ENCODE measurements at places on chromosomes 7 and 10.

DNA sequence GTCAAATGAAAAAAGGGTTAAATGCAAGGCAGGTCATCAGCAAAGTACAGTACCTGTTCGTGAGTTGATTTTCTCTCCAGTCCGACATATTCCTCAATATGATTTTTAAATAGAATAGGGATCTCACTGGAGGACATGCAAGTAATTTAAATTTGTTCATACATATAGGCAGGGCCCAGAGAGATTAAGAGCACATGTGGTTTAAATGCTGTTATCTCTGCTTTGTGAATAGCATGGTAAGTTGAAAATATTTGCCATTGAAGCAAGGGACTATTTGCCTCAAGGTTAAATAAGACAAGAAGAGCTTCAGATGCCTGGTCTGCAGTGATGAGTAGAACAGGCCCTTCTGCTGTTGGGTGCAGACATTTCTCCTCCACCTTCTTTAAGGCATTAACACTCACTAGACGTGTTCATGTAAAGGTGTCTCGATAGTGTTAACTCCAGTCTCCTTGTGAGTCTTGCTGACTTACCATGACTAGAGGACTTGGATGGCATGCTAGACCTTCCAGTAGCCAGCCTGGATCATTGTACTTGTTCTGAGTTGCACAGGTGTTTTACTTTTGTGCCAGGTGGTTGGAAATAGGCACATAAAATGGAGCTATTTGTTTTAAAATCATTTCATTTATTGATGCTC, 15.6 kb upstream of the AKR1C3 start:
- no peak overlapping the region for H3K27ac ChIP-seq
- H3K4me1 ChIP-seq, result no peaks in the 10 kb centered on the region
- H3K36me3 ChIP-seq, result peaks cover 2% of the 10 kb centered on the region
- no peak overlapping the region for H3K4me3 ChIP-seq

DNA sequence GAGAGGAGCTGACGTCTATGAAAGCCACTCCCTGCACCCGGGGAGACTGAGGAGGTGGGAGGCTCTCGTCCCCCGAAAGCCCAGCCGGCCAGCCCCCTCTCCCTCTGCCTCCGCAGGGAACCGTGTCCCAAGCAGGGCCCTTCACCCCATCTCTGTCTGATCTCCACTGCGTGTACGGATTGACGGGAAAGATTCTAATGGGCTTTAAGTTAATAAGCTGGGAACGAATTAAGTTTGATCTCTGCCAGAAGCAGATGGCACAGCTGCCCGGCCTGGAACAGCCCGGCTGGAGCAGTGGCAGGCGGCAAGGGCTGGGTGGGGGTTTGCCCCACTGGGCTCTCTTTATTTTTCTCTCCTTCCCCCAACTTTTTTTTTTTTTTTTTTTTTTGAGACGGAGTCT, 6.1 kb upstream of the SLC29A4 start:
- no peak for DNase-seq
- H3K4me1 ChIP-seq, result no peaks in the 10 kb centered on the region
- peaks cover 3% of the 10 kb centered on the region for H3K27me3 ChIP-seq
- H3K27ac ChIP-seq, result no peak overlapping the region
- no peaks in the 10 kb centered on the region for H3K36me3 ChIP-seq
- H3K4me3 ChIP-seq, result no peak overlapping the region

DNA sequence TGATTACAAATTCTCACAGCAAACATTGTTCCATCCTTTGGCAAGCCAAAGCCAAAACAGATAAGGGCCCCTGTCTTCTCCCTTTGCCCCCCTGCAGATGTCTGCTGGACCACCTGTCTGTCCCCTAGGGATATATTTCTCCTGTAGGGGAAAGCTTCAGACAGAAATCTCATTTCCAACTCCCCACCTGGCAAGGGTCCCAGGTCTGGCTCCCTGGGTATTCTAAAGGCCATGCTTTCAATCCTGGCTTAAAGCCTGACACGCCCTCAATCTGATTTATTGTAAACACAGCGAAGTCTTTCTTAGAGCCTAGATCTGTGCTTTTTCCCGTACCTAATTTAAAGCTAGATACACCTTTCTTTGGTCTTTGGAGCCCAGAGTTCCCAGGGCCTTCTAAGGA, 66.1 kb downstream of the KCNMA1 start:
- H3K4me3 ChIP-seq, result no peak overlapping the region
- H3K27ac ChIP-seq, result no peak overlapping the region
- no peaks in the 10 kb centered on the region for H3K36me3 ChIP-seq
- DNase-seq, result no peak

DNA sequence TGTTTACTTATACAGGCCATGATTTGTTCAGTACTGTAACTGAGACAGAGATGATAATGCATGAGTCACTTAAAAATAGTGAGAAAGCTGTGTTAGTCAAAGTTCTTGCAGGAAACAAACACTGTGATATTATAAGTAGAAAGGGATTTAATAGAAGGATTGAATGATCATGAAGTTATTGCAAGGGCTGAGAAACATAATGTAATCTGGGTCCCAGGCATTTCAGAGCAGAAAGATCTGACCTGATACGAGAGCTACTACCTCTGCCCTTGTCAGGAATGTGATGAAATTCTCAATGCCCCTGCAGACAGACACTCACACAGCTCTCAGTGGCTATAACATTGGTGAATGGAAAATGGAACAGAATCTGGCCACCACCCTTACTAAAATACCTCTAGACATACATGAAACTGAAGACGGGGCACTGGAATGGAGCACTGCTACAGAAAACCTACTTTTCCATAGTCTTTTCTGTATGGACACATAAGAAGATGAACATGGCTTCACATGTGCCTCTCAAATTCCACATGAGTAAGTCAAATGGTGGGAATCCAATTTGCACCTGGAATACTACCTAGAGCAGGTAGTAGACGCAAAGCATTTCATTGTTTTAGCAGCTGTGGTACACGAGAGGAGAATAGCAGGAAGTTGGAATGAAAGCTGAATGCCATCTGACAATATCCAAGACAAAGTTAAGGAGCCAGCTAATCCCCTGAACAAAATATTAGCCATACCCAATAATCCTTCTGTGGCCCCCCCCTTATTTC, 19.1 kb upstream of the VWDE start:
- H3K4me3 ChIP-seq, result no peak overlapping the region
- H3K27ac ChIP-seq, result no peak overlapping the region
- H3K27me3 ChIP-seq, result no peaks in the 10 kb centered on the region
- H3K4me1 ChIP-seq, result no peaks in the 10 kb centered on the region
- no peak for DNase-seq

Data from neural crest cell (in vitro differentiated cells).